EL (cell line): ENCODE measurements at places on chromosomes 13 and 19.
A peak's percentile ranks its signal among the peaks of the same experiment; 100 is the strongest.

DNA sequence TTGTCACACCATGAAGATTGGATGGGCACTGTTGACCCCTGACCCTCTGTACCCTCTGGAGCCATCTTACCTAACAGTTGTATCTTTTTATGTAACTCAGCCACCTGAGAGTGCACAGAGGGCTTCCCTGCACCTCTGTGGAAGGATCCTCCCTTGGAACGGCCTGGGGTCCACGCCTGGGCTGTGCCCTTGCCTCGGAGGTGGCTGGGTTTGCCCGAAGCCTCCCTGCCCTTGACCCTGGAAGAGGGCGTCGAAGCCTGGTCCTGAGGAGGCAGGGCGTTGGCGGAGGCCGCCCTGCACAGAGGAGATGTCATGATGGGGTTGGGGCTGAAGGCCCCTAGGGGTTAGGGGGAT, 241 bp downstream of the ODAD3 start:
- DNase-seq: no peak

GRCh38 chr19:33108161-33108560, 23.8 kb upstream of the WDR88 start:
- no peak for DNase-seq

- peak; percentile 31 for DNase-seq
Measured at GRCh38 chr19:4473763-4474513, 1.8 kb downstream of the HDGFL2 start.

DNA sequence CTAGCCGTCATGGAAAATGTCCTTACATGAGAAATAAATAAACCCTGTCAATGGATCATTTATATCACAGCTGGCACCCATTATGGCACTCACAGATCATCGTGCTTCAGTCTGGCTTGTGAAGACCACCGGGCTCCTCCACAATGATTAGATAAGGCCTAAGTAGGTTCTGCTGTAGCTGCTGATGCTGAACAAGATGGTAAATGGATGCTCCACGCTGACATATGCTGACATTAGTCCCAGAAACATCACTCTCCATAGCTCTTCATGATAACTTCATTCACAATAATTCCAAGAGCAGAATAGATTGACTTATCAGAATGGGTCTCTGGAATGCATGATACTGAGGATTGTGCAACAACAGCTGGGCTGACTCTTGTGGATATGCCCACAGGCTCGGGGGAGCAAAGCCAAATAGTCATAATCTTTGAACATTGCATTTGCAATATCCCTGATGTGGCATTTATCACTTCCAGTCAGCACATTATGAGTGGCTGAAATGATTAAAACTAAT, 63.8 kb upstream of the RXFP2 start:
- DNase-seq: peak; percentile 70

DNA sequence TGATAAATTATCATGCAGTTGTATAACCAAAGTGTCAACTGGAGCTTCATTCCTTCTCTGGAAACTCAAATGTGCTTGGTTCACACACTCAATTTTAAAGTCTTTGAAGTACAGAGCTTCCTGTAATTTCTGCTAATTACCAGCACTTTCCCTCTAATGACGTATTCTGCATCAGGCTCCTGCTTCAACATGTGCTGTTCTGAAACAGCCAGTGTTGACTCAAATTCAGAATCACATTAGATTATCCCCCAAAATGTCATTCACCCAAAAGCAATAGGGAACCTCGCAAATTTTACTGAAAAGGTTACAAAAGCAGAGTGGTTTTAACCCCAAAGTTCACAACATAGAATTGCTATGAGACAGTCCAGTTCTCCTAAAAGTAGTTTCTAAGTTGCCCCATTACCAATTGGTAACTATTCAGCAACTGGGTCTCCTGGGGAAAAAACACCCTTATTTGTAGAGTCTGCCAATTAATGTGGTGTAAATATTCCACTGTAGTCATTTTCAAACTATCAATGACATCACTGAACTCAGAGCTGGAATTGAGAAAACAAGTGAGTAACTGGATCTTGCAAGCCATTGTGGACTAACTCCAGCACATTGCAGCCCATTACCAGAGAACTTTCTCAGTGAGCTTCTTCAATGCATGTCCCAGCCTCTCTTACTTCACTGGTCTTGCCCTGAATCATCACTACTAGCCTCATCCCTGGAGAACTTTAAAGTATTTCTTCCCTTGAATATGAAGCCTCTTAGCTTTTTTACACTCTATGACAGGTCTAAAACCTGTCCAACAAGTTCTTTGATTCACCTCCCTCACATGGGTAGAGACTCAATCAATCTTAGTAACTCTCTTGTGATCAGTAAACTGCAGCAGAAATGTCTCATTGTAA, 955.4 kb downstream of the EFNB2 start:
- no peak for DNase-seq

GRCh38 chr13:112443995-112444311, 67.8 kb downstream of the SPACA7 start:
- peak; percentile 55 for DNase-seq

DNA sequence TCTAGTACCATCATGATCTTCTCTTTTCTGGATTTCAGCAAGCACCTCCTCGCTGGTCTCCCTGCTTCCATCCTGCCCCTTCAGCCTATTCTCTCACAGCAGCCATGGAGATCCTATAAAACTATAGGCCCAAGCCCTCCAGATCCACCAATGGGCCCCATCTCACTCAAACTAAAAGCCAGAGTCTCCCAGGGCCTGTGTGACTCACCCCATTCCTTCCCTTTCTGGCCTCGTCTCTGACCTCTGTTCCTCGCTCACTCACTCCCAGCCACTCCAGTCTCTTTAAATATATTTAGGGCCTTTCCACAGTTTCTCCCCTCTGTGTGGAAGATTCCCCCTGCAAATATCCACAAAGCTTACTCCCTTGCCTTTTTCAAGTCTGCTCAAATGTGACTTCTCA, 89.7 kb downstream of the HSPH1 start:
- DNase-seq: peak; percentile 65

DNA sequence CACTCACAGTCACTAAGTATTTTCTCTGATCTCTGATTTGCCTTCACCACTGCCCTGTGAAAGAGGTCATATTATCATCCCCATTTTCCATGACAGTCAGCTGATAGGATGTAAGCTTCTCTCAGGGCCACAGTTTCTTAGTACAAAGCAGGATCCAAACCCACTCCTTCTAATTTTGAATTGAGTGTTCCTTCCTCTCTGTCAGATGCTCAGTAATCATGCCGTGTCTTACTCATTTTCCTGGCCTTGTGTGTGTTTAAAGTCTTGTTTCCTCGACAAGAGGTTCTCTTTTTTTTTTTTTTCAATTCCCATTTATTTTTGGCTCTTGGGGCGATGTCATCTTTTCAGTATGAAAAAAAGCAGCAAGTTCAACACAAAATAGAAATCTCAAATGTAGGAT, 72.3 kb downstream of the NAA16 start:
- no peak for DNase-seq

- peak; percentile 80 for DNase-seq
Measured at GRCh38 chr19:48835734-48836088, 580 bp downstream of the HSD17B14 start.

- DNase-seq: no peak
Measured at GRCh38 chr13:110274687-110275086, 32.3 kb downstream of the COL4A1 start.

GRCh38 chr13:108962654-108963053, 333.2 kb downstream of the MYO16 start:
- DNase-seq: no peak

DNA sequence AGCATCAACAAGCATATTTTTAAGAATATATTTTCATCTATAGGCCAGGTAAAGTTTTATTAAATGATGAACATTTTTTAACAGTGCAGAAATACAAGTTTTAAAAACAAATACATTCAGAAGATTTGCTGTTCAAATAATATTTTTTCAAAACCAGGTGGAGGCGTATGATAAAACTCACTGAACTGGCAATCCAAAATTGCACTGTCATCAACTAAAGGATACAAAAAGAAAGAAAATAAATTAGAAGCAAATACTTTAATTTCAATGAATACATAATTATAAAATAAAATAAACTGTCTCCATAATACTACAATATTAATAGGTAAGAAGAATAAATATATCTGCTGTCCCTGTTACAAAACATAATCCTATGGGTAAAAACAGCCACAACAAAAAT, 21.2 kb downstream of the SPRYD7 start:
- DNase-seq: no peak

DNA sequence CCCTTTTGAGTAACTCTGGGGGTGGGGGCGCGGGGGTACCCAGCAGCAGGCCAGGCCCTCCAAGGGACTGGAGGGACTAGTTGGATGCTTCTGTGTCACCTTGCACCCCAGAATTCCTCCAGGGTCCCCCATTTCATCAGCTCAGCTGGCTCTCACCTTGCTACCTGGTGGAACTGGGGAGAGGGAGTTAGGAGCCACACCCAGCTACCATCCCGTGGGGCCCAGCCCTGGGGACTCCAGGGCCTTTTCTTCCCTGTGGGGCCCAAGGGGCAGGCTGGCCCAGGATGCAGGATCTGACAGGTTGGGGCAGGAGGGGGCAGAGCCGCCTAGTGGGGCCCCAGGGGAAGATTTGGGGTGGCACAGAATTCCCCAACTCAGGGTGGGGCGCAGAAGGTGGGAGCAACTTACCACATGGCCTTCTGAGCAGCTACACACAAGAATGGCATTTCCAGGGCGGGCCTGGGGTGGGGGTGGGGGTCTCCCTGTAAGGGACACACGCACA, 32.8 kb upstream of the NANOS3 start:
- DNase-seq: no peak

- DNase-seq: peak; percentile 64
Measured at GRCh38 chr13:96052656-96053002, 572 bp downstream of the UGGT2 start.

DNA sequence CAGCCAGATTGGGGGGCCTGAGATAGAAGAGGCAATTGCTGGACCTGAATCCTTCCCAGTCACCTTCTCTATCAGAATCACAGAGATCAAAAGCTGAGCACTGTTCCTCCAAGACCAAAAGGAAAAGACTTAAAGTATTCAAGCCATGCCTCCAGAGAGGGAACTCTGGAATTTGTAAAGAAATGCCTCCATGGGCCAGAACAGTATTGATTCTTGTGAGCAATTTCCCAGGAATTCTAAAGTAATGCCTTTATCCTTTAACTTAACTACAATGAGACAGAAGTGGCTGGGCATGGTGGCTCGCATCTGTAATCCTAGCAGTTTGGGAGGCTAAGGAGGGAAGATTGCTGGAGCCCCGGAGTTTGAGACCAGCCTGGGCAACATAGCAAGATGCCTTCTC, 148.8 kb downstream of the FLT1 start:
- DNase-seq: peak; percentile 56

GRCh38 chr13:89891416-89891815, 1456.1 kb upstream of the MIR17HG start:
- DNase-seq: no peak

DNA sequence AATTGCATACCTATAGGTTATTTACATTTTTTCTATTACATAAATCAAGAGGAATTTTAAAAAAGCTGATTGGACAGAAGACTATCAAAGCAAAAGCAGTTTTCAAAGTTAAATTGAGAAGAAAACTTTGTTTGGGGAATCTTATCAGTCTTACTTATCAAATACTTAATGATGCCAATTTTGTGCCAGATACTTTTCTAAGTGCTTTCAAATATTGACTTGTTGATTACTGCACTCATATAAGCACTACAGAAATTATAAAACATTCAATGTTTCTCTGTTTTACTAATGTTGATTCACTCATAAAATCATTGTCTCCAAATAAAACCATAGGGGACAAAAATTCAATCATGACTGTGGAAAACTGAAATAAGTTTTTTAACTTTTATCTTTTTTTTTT, 36.2 kb downstream of the PCDH9 start:
- no peak for DNase-seq
